Hematopoietic multipotent progenitor cell treated with erythropoietin and hydrocortisone succinate and interleukin-3 and kit ligand, for 6 days (in vitro differentiated cells): ENCODE measurements at places on chromosomes 5 and 9.

DNA sequence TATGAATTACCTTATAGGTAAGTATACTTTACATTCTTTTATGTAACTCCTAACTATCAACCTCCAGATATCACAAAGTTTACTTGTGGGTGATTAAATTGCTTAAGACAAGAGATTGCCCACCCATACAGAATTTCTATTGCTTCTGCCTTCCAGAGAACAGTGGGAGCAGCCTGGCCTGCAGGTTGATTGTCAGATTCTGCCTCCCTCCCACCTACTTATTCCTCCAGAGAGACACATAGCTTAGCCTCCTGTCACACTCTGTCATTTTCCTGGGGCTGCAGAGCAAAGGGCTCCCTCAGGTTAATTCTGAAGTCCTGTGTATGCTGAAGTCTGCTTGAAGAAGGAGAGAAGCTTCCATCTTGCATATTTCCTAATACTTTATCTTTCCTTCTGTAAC lies 48.5 kb upstream of the DHFR start:
- no peak for DNase-seq

GRCh38 chr5:18305288-18305924 lies 671.1 kb downstream of the TAF11L14 start:
- peak; percentile 47 for DNase-seq

- DNase-seq, result peak; percentile 53
These were observed 703 bp downstream of the ISCA1 start for GRCh38 chr9:86281593-86282076.

DNA sequence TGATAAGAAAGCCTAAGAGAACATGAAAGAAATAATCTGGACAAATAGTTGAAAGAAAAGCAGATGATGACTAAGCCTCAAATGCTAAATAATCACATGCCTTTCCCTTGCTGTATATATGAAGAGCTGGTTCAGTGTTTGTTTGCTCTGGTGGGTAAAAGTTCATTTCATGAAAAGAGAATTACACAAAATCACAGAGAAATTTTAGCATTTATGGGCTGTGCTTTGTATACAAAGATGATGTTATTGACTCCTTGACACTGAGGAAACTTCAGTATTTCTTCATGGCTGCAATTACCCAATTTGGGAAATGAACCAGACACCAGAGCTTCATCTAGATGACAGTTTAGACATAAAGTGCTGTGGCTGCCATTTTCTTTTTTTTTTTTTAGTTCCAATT lies 527.2 kb downstream of the NR2F1-AS1 start:
- no peak for DNase-seq

DNA sequence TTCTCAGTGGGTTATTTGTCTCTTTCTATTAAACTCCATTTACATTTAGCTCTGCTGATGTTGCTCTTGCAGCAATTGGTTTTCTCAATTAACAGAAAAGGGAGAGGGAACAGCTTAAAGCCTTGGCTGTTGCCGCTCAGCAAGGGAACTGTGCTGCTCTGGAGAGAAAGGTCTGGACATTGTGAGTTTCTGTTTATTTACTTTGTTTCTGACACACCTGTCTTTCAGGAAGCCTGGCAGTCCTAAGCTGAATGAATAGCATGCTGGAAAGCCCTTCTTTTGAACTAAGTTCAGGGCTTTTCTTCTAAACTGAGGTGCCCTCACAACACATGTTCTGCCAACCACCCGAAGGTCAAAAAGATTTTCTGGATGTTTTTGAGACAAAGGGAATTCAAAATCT lies 491.9 kb downstream of the PDE4D start:
- no peak for DNase-seq
